Fibroblast of pulmonary artery (primary cell): ENCODE measurements at places on chromosomes 6 and 20.

DNA sequence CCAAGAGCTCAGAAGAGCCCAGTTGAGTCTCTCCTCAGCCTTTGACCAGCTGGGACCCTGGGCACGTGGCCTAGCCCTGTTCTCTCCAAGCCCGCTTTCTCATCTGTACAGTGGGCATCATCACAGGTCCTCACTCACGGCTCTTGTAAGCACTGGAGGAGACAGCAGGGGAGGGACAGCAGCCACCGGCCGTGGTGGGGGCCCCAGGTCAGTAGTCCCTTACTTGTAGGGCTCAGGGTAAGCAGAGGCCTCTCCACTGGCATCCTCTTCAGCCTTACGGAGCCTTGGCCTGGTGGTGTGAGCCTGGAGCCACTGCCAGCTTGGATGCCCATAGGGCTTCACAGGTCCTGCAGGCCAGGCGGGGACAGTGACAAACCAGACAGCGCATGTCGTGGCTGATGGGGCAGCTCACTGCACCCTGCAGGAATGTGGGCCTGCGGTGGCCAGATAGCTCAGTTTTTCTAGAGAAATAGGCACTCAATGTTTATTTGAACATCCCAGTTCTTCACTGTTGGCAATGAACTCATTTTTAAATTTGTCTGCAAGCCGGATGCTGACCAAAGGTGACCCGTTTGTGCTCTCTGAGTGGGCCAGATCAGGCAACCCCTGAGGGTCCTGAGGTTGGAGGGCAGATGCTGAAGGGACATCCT lies 65.1 kb downstream of the ADNP start:
- DNase-seq, result no peak

DNA sequence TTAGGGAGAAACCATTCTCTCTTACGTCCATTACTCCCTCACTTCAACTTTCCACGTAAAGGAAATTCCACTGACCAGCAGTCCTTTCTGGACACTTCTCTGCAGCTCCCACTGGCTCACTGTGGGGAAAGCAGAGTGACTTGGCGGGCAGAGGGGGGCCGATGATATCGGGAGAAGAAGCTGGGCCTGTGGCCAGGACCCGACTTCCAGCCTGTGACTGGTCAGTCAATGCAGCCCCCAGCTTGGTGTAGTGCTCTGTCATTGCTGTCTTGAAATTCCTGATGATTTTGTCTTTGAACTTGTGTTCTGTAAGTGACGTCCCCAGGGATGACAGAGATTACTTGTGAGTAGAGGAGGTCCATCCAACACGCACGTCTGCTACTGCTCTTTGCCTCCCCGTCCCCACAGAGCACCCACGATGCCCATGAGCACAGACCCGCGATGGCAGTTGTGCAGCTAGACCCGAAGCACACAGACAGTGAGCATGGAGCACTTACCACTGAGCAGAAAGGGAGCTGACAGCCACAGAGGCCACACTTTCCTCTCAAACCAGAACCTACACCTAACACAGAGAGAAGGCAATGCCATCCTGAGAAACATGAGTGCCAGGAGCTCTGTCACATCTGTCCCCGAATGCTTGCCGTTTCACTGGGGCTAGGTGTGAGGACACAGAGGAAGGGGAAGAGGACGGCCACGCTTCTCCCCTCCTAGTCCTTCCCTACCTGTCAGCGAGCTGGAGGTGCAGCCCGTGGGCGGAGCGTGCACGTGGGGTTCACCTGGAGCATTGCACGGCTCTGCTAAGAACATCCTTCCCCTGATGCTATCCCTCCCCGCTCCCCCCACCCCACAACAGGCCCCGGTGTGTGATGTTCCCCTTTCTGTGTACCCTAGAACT lies 25.7 kb downstream of the DACT2 start:
- DNase-seq, result peak; percentile 7

- DNase-seq, result peak; percentile 79
These were observed 17.4 kb downstream of the ADNP start for GRCh38 chr20:50913690-50914375.

DNA sequence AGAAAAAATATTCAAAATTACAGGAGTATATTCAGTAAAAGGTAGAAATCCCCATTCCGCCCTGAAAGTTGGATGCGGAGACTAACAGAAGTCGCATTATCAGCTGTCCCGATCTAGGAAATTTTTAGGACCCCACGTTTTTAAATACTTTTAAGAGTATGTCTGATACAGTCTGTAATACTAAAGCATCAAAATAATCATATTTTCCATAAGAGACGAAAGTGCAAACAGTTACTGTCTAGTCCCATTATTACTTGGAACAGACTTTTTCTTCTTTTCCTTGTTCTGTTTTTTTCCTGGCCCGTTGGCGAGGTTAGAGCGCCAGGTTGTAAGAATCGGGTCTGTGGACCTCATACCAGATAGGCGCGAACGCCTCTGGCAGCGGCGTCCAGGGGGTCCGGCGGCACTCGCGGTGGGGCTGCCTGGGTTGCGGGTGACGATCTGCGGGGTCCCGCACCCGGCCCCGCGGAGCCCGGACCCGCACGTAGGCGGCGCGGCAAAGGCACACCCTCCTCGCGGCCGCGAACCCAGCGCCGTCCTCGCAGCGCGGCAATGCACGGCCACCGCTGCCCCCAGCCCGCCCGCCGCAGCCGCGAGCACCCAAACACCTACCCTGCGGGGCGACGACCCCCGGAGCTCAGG lies 460 bp downstream of the PLAGL1 start:
- DNase-seq, result no peak

DNA sequence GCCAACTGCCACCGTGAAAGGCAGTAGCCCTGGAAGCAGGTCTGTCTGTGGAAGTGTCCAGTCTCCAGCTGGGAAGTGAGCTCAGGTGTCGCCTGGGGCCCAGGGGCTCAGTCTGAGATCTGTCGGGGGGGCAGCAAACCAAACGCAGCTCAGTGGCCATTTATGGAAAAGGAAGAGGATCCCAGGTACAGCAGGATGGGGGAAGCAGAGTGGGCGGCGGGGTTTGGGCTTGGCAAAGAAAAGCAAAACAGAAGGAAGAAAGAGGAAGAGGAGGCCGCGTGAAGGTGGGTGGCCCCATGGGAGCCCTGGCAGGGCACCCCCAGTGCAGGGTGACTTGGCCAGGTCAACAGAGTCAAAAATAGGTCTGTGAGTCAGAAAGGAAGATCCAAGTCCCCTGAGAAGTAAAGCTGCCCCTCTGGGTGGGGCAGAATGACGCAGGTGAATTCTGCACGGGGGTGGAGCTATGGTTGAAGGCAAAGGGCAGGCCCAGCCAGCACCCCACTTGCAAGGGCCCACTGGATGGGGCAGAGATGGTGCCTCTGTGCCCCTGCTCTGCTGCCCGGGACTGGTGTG lies 5.3 kb downstream of the PXDC1 start:
- DNase-seq, result no peak

DNA sequence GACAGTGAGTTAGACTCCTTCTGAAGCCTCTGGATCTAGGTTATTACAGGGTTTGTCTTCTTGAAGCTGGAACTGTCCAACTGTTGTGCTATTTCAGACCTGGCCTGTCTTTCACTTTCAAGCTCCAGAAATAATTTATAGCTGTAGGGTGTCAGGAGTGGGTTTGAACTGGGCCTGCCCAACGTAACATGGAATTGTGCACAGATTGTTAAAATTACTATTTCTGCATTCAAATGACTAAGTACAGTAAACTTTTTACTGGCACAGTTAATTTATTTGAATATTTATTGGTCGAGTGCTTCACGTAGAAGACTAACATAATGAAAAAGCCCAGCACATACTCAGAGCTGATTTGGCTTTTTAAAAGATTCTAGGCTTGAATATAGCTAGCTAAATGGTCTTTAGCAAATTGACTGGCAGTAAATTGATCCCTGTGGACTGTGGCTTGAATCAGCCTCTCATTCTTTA lies 74.3 kb downstream of the ARID1B start:
- DNase-seq, result no peak

DNA sequence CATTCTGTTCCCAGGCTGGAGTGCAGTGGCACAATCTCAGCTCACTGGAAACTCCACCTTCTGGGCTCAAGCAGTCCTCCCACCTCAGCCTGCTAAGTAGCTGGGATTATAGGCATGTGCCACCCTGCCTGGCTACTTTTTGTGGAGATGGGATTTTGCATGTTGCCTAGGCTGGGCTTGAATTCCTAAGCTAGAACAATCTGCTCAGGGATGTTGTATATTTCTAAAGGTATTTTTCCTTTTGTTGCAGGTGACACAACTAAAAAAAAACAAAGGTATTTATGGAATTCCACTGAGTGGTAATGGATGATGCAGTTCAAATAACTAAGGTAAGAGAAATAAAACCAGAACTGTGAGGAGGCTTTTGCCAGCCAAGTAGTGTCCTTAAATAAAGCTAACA lies 49.7 kb downstream of the PTPRA start:
- no peak for DNase-seq

GRCh38 chr6:15299430-15300131 lies 53.7 kb downstream of the JARID2 start:
- DNase-seq, result peak; percentile 51

DNA sequence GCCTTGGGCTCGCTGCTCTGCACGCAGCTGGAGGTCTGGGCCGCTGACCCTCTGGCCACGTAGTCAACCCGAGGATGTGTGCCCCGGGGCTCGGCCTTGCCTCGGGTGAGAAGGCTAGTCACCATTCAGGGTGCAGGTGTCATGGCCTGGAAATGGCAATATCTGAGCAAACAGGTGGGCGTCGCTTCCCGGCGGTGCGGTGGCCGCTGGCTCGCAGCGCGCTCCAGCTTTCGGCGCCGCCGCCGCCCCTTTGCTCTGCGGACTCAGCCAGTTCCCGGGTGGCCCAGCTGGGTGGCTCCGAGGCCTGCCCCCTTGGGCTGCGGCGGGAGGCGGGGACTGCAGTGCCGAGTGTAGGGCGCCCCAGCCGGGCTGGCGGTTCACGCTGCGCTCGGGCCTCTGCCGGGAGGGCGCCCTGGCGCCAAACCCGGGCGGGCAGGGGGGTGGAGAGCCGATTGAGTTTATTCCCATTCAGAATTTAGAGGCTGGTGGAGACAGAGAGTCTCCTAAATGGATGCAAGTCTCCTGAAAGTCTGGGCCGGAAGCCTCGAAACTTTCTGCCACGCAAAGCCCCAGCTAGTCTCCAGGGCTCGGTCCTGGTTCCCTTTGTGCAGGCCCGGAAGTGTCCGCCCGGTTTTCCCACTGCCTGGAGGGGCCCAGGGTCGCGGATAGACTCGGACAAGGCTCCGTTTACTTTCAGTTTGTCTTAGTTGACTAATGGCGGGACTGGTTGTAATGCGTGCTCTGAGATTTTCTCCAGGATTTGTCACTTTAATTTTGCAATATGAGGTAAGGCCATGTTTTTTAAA lies 11.3 kb upstream of the TFAP2A start:
- no peak for DNase-seq
